ENCODE measurements at places on chromosomes 4 and X.

- no peak for DNase-seq
Observed at GRCh38 chr4:172962564-172963353, 205.9 kb upstream of the GALNT7 start.

DNA sequence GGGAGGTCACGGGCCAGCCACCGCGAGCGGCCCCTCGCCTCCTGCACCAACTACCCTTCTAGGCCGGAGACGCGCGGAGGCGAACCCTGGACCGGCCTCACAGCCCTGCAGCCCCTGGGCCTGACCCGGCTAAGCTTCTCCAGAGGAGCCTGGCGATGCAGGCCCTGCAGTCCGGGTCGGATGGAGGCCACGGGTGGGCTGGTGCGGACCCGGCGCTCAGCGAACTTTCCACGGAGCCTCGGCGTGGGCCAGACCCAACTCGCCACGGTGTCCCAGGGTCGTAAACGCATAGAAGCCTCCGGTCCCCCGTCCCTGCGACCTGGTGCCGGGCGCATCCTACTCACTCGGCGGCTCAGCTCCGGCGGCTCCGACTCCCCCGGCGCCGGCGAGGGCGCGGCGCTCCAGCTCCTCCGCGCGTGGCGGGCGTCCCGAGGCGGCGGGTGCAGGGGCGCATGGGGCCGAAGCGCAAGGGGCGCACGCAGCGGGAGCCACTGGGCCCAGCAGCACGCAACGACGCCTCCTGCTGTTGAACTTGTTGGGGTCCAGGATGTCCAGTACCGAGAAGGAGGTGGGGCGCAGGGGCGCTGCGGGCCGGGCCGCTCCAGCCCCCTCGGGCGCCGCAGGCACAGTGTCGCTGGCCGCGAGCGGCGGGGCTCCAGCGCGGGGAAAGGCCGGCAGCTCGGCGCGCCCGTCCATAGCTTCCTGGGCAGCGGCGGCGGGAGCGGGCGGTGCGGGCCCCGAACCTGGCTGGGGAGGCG, 427 bp downstream of the NKX1-1 start:
- DNase-seq, result no peak

- peak; percentile 26 for DNase-seq
Observed at GRCh38 chrX:78199851-78200250, 60.4 kb upstream of the TAF9B start.

- DNase-seq, result no peak
Observed at GRCh38 chr4:86928400-86929255, 6.2 kb upstream of the AFF1 start.

GRCh38 chr4:128525992-128526630, 238.5 kb upstream of the PGRMC2 start:
- no peak for DNase-seq

DNA sequence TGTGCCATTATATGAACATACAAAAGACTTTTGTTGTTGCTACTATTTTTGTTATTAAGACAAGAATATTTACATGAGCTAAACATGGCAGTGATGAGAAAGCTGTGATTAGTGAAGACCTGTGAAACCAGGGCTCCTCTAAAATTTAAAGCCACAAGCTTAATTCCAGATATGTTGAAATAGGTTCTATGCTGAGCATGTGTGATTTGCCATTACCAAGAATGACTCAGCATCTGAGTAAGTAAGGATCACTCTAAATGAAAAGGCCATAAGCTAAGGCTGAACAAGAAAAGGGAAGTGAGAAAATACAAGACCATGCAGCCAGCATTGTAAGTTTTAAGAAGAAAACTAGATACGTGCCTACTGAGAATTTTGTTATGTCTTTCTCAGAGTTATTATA, 75.9 kb upstream of the CAMK2D start:
- DNase-seq, result no peak

DNA sequence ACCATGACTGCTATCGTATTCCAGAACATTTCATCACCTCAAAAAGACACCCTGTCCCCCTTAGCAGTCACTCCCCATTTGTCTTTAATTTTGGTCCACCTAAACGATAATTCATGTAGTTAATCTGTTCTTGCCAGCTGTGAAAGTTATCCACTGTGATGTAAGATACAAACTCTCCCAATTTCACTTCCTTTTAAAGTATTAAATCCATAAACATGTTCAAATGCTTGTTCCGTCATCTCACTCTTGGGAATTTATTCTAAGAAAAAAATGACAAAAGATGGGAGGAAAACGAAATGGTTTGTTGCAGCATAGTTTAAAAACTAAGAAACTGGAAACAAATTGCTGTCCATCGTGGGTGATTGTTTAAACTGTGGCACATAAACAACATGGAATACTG, 53.7 kb upstream of the IRF2 start:
- no peak for DNase-seq

- peak; percentile 33 for DNase-seq
Observed at GRCh38 chr4:100895556-100896197, 377.9 kb upstream of the EMCN start.

DNA sequence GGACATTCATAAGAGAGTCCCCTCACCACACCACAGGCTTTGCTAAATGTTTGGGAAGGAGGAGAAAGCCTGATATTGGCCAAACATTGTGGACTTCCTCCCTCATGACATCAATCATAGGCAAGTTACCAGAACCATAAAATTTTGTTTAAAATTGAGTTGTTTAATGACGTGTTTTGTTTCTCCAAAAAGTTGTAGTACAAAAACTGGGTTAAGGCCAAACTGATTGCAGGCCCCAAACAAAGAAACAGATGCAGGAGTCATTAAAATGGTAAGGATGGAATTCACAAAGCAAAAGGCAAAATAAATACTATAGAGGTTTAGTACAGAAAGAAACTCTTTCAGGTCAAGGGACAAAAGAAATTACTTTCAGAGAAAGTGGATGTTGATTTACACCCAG, 3.9 kb upstream of the ODAM start:
- DNase-seq, result no peak

GRCh38 chr4:72977936-72978485, 91.5 kb downstream of the COX18 start:
- no peak for DNase-seq

GRCh38 chrX:21735038-21735767, 22.7 kb downstream of the SMPX start:
- DNase-seq, result no peak

- DNase-seq, result no peak
Observed at GRCh38 chrX:107683124-107683895, 55.0 kb downstream of the PRPS1 start.

GRCh38 chr4:145697332-145697731, 17.4 kb downstream of the C4orf51 start:
- no peak for DNase-seq

DNA sequence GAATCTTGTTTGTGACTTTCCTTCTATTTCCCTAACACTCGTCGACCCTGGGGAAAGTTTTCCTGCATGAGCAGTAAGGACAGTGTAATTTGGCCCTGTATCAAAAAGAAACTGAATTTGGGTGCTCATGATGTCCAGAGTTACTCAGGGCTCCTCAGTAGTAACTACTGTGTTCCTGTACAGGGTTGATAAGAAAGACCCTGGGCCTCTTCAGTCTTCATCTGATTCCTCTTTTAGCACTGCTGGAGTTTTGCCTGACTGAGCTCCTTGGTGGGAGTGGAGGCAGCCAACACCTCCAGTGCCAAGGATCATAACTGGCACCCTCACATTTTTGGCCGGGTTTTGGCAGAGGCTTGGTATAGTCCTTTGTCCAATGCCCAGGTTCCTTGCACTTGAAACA, 7.1 kb upstream of the AREG start:
- no peak for DNase-seq

- DNase-seq, result no peak
Observed at GRCh38 chrX:101377547-101377946, 8.4 kb downstream of the BTK start.

GRCh38 chr4:163164591-163164990, 2.1 kb downstream of the NAF1 start:
- no peak for DNase-seq

GRCh38 chrX:86148024-86148511, at the start of gene DACH2:
Gene DACH2 (plus strand): TSS chrX:86148451.
- DNase-seq, result peak; percentile 44

GRCh38 chrX:101164766-101165590, 54.6 kb upstream of the DRP2 start:
- no peak for DNase-seq

DNA sequence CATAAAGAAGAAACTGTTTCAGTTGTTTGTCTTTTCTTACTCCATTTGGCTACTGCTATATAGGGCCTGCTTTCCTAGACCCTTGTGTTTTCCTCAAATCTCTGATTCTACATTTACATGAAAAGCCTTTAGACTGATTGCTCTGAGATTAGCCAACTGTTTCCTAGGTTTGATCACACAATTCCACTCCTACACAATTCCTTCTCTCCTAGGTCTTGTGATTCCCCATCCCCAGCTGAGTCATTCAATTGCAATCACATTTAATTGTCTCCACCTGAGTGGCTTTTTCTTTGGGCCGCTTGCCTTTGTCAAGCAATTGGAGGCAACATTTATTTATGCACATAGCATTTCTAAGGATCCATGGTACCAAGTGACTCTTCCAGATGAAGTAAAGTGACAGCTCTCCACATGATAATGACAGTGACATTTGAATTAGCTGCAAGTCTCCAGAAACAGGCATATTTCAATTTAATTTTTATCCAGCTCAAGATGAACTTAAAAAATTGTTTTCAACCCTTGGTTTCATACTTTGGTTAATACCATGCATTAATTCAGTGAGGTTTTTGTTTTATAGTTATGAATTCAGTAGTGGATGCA, 35.8 kb downstream of the ATXN3L start:
- no peak for DNase-seq

DNA sequence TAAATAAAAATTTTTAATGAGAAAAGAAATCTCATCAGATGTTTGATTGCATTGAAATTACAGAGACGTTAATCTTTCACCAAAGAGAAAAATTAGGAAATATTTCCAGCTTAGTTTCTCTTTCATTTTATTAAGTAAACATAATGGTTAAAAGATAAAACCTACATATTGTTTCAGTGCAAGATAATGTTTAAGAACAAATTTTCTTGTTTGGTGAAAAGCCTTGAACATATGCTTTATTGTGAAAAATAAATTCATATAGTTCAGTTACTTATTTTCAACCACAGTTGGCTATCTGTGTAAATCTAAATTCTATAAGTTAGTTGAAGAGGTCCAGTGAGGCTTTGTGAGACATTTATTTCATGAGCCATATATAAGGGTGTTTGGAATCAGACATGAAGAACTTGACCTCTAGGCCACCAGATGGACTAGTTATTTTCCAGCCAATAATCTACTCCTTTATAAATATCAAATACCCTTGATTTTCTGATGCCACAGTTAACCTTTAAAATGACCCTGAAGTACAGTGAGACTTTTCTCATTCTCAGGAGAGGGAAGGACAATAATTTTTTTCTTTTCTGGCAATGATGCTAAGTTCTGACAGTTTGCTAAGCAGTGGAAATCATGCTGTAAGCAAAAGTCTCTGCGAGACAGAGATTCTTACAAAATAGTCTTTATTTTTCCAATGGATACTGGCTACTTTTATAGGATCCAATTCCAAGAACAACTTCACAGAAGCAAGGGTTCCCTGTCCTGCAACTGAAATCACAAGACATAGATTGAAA, 2.5 kb downstream of the ARSJ start:
- DNase-seq, result no peak

- DNase-seq, result no peak
Observed at GRCh38 chr4:151921811-151922210, 161.0 kb upstream of the GATB start.

DNA sequence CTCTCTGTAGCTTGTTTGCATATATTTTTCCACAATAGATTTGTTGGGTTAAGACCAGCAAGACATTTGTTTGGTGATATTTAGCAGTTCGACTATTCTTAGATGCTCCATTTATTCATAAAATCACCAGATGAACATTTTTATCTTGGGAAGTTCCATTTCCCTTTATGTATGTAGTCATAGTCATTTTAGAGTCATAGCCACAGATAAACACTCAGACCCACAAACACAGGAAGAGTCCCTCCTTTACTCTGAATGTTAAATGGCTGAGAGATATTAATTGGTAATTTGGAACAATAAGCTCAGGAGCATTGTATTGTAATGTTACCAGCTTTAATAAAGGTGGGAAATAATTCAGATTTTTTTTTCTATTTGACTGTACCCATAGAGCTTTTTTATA, 1608.7 kb downstream of the STIM2 start:
- DNase-seq, result no peak

DNA sequence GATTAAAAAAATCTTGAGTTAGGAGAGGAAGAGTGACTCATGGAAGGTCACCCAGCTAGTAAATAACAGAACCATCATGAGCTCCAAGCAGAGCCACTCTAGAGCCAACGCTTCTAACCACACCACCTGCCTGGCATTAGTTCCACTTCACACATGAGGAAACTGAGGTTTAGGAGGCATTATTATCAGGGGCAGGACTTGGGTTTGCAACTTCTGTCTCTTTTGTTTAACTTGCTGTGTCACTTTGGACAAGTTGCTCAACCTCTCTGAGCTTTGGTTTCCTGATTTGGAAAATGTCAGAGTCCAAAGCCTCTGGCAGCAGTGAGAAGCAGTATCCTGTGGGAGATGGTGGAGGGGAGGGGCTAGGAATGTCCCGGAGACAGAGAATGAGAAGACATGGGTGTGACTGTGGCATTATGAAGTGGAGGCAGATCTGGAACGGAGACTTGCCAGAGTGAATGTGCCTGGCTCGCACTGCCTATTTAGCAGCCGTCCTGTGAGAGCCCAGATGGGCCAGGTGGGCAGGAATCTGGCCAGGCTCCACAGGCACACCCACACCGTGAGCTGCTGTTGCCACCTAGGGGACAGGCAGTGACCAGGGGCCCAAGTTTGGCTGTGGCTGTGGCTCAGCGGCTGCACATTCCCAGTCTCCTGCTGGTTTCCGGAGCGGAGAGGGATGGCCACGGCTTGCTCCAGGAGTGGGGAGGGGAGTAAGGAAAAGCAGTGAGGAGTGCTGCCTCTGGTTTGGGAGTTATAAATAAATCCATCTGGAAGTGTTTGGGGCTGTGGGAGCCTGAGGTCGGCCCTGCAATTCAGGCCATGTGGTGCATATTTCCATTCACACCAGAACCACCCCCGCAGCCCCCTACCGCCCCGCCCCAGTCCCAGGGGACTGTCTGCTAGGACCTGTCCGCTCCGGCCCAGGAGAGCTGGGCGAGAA, 93.4 kb downstream of the NHSL2 start:
- no peak for DNase-seq

DNA sequence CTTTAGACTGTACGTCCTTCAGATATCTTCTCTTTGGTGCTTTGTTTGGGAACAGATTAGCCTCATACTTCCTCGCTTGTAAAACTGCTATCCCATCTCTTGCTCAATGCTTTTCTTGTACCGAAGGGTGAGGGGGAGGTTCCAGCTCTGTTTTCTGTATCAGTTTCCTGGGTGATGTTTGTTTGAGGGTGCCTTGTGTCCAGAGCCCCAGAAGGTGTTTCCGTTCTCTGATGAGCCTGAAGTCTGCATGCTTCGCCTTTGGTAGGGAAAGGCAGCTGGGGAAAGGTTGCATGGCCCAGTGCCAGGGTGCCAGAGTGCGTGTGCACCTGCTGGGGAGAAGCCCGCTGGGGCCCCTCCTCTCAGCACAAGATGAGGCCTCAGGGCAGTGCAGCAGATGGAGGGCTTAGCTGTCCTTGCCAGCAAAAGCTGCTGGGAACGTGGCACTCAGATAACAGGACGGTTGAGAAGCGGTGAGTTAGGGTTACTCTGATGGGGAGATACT, 73.7 kb downstream of the TBL1X start:
- no peak for DNase-seq
